ENCODE measurements at places on chromosomes 1 and 21.

- DNase-seq = no peak
These were observed 9.1 kb downstream of the AMPD2 start for GRCh38 chr1:109628540-109629321.

GRCh38 chr1:226551299-226551698, 2.7 kb downstream of the STUM start:
- no peak for DNase-seq

GRCh38 chr1:244046907-244047611, 4.0 kb upstream of the ZBTB18 start:
- peak; percentile 55 for DNase-seq

DNA sequence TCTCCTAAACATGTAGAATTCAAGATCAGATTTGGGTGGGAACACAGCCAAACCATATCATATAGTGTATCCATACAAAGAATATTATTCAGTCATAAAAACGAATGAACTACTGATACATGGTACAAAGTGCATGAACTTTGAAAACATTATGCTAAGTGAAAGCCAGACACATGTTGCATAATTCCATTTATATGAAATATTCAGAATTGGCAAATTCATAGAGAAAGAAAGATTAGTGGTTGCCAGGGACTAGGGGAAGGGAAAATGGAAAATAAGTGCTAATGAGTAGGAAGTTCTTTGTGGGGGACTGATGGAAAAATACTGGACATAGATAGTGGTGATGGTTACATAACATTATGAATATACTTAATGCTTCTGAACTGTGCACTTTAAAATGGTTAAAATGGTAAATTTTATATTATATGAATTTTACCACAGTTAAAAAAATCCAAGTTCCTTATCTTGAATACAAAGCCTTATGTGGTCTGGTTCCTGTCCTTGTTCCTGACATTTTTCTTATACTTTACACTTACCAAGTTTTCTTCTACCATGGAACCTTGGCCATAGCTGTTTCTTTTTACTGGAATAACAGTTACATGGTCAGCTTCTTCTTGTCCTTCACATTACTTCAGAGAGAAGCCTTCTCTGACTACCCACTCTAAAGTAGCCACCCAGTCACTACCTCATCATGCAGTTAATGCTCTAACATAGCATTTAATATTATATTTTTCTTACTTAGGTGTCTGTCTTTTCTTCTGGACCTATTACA, 64.0 kb downstream of the CCDC18 start:
- no peak for DNase-seq

DNA sequence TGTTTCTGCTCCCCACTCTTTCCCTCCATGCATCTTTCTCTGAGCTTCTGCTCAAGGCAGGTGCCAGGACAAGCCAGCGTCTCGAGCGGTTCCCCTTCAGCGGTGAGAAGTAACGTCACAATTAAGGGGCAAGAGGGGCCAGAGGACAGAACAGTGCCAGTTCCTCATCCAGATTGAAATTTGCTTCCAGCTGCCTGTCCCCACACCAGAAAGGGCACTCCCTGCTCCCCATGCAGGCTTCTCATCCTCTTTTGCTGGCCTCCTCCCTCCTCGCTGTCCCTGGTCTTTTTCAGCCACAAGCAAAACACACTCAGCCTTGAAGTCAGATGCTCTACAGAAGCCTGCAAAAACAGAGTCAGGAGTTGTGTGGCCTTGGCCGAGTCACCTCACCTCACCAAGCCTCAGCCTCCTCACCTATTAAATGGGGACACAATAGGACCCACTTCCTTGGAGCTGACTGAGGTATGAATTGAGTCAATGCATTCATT, 35.0 kb upstream of the ECE1 start:
- DNase-seq = peak; percentile 68

DNA sequence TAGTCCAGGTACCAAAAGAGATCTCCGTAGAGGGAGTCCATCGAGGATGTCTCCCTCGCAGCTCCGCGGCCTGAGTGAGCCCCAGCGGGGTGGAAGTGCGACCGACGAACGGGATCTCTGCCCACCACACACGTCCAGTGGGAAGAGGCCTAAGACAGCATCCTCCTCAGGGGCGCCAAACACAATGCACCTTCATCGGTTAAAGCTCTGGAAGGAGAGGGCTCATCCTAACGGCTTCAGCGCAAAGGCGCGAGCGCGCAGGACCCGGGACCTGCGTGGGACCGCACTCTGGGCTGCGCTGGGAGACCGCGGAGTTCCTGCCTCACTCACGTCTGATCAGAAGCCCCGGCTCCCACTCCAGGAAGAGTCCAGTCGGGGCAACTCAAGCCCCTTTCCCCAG, 7.6 kb downstream of the SLC25A24 start:
- DNase-seq = no peak

DNA sequence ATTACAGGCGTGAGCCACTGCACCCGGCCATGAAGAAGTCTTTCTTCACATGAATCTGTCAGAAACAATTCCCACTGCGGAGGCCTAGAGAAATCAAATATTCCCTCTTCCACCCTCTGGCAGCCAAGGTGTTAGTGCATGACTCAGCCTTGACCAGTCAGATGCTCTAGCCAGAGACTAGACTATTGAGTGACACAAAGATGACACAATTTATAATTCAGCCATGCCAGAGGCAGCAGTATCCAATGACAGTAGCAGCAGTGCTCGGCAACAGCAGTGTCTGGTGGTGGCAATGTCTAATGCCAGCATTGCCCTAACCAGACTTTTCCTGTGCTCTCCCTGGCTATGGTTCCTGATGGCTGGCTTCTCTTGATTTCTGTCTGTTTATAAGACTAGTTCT, 8.7 kb downstream of the CTXND2 start:
- DNase-seq = no peak

Measured in hematopoietic multipotent progenitor cell treated with erythropoietin and hydrocortisone succinate and interleukin-3 and kit ligand, for 4 days (in vitro differentiated cells).